ENCODE measurements at places on chromosomes 13 and 19.

- no peak for DNase-seq
These were observed 224.7 kb downstream of the GGACT start for GRCh38 chr13:100363874-100364273.

DNA sequence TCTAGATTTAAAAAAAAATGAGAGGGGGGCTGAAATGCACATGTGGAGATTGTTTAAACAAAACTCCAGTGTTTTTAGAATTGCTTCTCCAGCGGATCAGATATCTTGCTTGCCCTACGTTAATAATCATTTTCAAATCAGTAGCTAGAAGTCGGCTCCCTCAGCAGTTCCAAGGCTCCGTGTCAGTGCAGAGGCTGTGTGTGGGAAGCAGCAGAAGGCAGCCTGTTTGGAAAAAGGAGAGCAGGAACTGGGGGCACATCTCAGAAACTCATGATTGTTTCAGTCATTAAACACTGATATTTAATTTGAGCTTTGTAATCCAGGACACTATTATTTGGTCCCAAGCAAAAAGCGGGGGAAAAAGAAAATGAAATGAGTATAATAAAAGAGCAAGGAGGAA is 50.9 kb downstream of the SOX21 start:
- DNase-seq = no peak

DNA sequence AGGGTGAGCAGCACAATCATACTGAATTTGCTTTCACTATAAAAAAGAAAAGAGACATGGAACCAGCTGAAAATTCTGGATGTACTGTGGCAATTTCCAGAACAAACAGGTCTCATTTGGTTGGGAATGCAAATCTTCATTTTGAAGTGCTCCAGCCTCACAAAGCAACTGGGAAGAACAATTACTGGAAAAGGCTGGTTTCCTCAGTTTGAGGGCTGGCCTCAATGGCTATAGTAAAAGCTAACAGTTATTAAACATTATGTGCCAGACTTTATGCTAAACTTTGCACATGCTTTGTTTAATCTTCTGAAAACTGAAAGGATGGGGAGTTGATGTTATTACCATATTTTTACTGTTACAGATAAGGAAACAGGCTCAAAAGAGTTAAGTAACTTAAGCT is 3.0 kb downstream of the OBI1 start:
- no peak for DNase-seq

DNA sequence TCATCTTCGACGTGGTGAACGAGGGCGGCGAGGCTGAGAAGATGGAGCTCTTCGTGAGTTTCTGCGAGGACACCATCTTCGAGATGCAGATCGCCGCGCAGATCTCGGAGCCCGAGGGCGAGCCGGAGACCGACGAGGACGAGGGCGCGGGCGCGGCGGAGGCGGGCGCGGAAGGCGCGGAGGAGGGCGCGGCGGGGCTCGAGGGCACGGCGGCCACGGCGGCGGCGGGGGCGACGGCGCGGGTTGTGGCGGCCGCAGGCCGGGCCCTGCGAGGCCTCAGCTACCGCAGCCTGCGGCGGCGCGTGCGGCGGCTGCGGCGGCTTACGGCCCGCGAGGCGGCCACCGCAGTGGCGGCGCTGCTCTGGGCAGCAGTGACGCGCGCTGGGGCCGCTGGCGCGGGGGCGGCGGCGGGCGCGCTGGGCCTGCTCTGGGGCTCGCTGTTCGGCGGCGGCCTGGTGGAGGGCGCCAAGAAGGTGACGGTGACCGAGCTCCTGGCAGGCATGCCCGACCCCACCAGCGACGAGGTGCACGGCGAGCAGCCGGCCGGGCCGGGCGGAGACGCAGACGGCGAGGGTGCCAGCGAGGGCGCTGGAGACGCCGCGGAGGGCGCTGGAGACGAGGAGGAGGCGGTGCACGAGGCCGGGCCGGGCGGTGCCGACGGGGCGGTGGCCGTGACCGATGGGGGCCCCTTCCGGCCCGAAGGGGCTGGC is 52.6 kb downstream of the MAP4K1 start:
- peak; percentile 53 for DNase-seq

- DNase-seq = no peak
These were observed 156.5 kb upstream of the SLC10A2 start for GRCh38 chr13:103222683-103223082.

GRCh38 chr19:49145573-49146407 is 9.4 kb downstream of the HRC start:
- peak; percentile 98 for DNase-seq

DNA sequence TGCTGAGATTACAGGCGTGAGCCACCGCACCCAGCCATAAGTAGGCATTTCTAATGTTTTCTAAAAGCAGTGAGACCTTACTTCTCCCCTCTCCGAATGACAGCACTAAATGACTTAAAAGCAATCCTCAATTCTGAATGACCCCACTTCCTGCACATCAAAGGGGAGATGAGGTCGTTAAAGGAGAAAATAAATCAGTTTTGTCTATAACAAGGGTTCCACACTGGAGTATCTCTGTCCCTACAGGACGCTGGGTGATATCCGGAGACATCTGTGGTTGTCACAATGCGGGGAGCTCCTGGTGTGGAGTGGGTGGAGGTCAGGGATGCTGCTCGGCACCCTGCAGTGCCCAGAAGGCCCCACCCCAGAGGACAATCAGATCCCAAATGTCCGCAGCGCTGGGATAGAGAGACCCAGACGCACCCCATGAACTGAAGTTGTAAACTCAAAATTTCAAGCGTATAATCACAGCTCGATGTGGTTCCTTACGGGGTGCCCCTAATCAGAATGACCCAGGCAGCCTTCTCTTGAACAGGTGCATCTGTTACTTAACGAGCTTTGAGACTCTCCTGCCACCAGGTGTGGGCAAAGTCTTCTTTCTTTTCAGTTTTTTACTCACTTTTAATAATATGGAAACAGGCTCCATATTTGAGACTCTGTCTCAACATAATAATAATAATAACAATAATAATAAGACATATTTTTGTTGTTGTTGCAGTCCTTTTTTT is 2.9 kb downstream of the GNG7 start:
- DNase-seq = no peak

- no peak for DNase-seq
These were observed 132.6 kb upstream of the USP29 start for GRCh38 chr19:56987184-56987583.

- DNase-seq = no peak
These were observed 12.5 kb upstream of the CFAP97D2 start for GRCh38 chr13:114166381-114167131.

GRCh38 chr19:33005440-33005839 is 33.4 kb downstream of the FAAP24 start:
- DNase-seq = no peak

DNA sequence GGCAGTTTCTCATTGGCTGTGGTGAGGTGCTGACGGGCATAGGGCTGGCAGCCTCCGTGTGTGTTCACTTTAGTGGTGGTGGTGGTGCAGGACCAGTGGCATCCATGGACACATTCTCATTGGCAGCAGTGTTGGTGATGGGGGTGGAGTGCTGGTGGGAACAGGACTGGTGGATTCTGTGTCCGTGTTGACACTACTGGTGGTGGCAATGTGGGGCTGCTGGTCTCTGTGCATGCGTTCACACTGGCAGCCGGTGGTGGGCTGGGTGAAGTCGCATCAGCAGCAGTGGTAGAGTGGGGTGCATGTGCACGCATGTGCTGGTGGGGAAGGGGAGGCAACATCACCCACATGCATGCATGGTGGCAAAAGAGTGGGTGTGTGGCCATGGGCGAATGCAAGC is 1471.4 kb upstream of the PCDH20 start:
- DNase-seq = no peak

GRCh38 chr13:26760832-26761582 is 421 bp upstream of the GPR12 start:
- DNase-seq = no peak

- no peak for DNase-seq
These were observed 8.2 kb upstream of the SBK3 start for GRCh38 chr19:55553217-55554182.

DNA sequence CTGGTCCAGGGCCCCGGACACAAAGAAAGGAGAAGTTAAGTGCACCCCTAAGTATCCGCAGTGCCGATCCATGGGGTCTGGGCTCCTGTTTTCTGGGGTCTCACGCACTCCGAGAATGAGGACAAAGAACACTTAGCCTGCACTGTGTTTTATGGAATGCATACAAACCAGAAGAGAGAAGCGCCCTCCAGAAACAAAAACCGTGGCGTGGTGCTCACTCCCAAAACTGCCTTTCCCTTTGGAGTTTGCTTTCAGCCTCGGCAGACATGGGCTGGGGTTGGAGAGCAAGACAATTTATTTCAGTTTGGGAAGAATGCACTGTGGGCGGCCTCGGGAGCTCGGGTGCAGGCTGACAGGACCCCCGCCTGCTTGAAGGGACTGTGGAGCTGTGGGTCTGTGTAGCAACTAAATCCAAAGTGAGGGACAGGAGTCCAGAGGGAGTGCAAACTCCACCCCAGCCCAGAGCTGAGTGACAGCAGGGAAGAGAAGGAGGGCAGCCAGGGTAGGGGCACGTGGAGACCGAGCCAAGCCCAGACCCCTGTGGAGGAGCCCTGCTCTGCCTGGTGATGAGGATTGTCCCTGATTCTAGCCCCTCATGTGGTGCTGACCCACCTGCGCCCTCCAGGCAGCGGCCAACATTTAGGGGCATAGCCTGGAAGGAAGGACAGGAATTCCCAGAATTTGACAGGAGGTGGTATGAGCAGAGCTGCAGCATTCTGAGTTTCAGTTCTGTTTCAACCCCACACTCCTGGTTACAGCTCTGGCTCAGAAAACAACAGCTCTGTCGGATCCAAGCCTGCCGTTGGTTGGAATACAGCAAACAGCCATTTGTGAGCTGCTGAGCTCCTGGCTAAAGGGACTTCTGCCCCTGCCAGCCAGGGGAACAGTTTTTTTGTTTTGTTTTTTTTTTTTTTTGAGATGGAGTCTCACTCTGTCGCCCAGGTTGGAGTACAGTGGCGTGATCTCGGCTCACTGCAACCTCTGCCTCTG is 37.8 kb upstream of the POP4 start:
- DNase-seq = no peak

- no peak for DNase-seq
These were observed 476.6 kb downstream of the IRS2 start for GRCh38 chr13:109309625-109310363.

- DNase-seq = peak; percentile 4
These were observed 71.6 kb upstream of the TEX29 start for GRCh38 chr13:111248822-111249221.

DNA sequence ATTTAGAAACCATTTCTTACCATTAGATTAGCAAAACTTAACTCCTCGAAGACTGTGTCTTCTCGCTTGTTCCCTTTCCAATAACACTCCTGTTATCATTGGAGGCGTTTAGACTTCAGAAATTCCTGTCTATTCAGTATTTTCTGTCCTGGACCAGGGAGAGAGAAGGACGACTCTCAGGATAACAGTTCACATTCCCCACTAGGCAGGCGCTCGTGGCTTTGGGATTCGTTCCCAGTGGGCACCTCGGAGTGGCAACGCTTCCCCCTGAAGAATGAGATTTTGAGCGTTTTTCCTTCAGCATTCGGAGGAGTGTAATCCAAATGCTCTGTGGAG is 429 bp upstream of the ZNF225 start:
- no peak for DNase-seq

GRCh38 chr13:100154842-100155416 is 66.0 kb downstream of the PCCA start:
- DNase-seq = no peak

GRCh38 chr13:29994911-29995595 is 144.6 kb upstream of the UBL3 start:
- no peak for DNase-seq

GRCh38 chr13:57630661-57631595 is 616 bp upstream of the PCDH17 start:
- DNase-seq = peak; percentile 60

- peak; percentile 94 for DNase-seq
These were observed 8.6 kb downstream of the LTBP4 start for GRCh38 chr19:40609561-40610395.

DNA sequence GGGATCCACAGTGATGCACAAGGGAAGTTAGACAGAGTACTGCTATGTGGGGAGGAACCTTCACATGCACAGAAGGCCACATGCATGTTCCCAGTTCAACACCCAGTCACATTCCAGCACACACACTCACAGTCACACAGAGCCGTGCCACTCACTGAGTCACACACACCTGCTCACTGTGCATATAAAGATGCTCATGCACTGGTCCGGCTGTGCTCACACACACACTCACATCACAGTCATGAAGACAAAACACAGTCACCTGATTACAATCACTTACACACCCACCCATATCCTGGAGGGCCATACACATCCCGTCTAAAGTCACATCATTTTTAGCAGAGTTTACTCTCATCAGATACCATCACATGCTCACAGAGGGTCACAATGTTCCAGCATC is 478 bp downstream of the CLC start:
- DNase-seq = no peak

- peak; percentile 60 for DNase-seq
These were observed 1.5 kb upstream of the PDX1 start for GRCh38 chr13:27918041-27918917.

GRCh38 chr19:50252111-50252886 is 48.9 kb downstream of the MYH14 start:
- no peak for DNase-seq

- no peak for DNase-seq
These were observed 58.0 kb upstream of the IRS2 start for GRCh38 chr13:109844396-109844795.

GRCh38 chr13:48437371-48437770 is 24.5 kb upstream of the LPAR6 start:
- DNase-seq = no peak

DNA sequence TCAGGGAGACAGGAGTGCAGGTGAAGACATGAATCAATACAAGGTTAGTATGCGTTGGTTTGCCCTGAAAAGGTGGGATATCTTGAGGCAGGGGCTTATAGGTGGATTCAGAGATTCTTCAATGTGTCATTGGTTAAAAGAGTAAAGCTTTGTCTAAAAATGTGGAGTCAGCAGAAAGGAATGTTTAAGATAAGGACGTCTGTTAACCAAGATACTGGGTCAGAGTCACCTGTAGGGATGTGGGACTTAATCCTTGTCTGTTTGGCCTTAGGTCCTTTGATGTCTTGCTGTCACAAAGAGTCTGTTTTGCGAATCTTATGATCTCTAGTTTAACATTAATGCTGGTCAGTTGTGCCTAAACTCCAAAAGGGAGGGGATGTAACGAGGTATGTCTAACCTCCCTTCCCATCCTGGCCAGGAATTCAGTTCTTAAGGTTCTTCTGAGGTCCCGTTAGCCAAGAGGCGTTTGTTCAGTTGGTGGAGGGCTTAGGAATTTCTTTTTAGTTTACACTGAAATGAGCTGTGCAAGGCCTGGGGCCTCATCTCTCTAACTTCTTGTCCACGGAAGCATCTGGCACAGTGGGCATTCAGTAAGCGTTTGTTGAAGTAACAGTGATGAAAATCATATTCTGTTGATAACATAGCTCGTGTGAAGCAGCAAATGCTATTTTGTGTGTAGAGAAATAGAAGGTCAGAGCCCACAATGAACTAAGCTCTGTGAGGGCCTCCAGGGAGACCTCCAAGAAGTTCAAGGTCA is 96.2 kb upstream of the RNF113B start:
- no peak for DNase-seq

DNA sequence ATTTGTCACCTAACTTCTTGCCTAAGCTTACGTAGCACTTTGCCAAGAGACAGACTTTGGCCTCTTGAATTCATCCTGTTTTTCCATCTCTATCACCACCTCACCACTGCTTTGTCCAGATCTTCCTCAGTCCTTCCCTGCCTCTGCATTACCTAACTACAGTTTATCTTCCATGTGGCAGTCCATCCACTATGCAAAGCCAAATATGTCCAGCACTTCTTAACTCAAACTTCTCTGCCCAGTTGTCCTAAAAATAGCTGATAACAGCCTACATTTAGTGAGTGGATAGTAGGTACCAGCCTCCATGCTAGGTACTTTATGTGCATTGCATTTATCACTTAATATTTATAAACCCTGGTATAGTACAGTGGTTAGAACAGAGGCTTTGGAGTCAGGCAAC is 111.4 kb downstream of the ZAR1L start:
- no peak for DNase-seq

- no peak for DNase-seq
These were observed 359.1 kb downstream of the FGF14 start for GRCh38 chr13:102042746-102043145.

All from ecto neural progenitor cell (in vitro differentiated cells).